ENCODE measurements at places on chromosomes 3 and 15.
A peak's percentile ranks its signal among the peaks of the same experiment; 100 is the strongest.

GRCh38 chr15:46660096-46660842 is 1025.4 kb downstream of the SQOR start:
- no peak for DNase-seq

DNA sequence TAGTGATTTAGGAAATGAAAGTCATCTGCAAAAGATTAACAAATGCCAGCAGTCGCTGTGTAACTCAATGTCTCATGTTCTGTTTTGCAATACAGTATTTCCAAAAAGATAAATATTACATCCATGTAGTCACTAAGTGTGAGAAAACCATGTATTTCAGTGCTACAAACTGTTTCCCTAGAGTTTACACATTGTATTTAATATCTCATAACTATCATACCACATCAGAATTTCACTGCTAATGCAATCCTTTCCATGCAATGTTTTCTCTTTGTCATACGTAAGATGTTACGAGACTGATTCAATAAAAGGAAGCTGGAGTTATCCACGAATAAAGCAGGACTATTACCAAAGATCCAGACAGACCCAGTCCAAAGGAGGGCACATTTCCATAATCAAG is 269.4 kb downstream of the GBE1 start:
- DNase-seq = no peak

GRCh38 chr3:139117136-139117675 is 72.5 kb upstream of the PRR23C start:
- DNase-seq = no peak

DNA sequence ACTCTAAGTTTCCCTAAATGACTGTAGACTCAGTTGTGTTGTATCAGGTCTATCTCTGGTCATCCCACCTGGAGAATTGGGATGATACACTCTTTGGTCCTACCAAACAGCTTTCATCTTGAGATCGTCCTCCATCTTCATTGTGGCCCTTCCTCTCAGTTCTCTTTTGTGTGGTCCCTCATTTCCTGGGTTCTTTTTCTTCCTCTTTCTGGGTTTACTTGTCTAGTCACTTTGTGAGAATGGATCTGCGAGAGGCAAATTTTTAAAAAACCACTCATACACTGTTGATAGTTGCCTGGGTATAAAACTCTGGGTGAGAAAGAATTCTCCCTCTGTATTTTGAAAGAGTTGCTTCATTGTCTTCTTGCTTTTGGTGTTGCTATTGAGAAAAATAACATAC is 6.0 kb upstream of the AMOTL2 start:
- no peak for DNase-seq

GRCh38 chr15:100531823-100532327 is 3.1 kb upstream of the CERS3 start:
- no peak for DNase-seq

DNA sequence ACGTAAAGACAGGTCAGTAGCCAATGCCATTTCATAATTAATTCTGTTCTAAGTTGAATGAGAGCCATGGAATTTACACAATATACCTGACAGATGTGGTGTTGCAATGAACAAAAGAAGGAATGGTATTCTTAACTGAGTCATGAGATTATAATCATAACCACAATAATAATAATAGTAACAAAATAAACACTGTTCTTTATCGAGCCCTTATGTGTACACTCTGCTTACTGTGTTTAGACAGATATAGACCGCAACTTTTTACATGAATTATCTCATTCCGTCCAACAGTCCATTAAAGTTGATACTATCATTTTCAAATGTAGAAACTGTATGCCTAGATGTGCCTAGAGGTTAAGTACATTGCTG is 28.2 kb upstream of the SCAANT1 start:
- no peak for DNase-seq

- no peak for DNase-seq
Observed at GRCh38 chr3:61381745-61382392, 130.6 kb upstream of the FHIT start.

GRCh38 chr3:71397046-71397445 is 186.5 kb downstream of the FOXP1 start:
- DNase-seq = no peak

DNA sequence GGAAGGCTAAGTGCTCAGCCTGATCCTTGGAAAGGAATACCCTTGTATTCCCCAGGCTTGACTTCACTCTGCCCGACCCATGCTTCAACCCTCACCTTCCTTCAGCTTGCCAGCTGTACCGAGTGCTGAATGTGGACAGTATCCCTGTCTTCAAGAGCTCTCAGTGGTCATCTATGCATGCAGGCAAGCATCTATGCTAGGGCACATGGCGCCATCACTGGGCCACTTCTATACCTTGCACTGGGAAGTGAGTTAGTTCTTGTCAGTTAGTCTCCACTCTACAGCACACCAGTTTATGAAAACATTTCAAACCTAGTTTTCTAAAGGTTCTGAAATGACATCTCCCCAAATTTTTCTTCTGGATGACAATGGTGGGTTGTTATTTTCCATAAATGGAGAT is 82.0 kb upstream of the MYRIP start:
- DNase-seq = no peak

- DNase-seq = no peak
Observed at GRCh38 chr3:156770699-156771414, 55.3 kb upstream of the LEKR1 start.

GRCh38 chr3:71512544-71512943 is 71.0 kb downstream of the FOXP1 start:
- DNase-seq = no peak

GRCh38 chr3:171187706-171188290 is 161.3 kb upstream of the SLC2A2 start:
- no peak for DNase-seq

DNA sequence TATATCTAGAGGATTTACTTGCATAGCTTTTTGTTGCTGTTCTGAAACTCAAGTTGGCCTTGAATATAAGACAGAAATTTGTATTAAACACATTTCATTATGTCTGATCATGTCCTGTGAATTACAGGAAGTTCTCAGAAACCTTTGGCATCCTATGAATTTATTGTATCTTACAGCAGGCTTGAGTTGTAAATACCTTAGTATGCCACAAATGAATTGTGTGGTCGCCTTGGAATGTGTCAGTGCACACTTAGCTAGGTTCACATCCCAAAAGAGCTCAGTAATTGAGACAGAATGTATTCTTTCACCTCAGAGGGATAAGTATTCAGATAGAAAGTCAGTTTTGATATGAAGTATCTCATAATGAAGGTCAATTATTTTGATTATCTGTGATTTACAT is 83.4 kb downstream of the NEK11 start:
- no peak for DNase-seq

GRCh38 chr3:84555629-84556028 is 403.2 kb upstream of the CADM2 start:
- no peak for DNase-seq

GRCh38 chr3:128366136-128366535 is 100.6 kb downstream of the DNAJB8 start:
- no peak for DNase-seq

- no peak for DNase-seq
Observed at GRCh38 chr3:171142985-171143384, 116.5 kb upstream of the SLC2A2 start.

GRCh38 chr3:113825090-113825489 is 13.5 kb upstream of the GRAMD1C start:
- DNase-seq = no peak

DNA sequence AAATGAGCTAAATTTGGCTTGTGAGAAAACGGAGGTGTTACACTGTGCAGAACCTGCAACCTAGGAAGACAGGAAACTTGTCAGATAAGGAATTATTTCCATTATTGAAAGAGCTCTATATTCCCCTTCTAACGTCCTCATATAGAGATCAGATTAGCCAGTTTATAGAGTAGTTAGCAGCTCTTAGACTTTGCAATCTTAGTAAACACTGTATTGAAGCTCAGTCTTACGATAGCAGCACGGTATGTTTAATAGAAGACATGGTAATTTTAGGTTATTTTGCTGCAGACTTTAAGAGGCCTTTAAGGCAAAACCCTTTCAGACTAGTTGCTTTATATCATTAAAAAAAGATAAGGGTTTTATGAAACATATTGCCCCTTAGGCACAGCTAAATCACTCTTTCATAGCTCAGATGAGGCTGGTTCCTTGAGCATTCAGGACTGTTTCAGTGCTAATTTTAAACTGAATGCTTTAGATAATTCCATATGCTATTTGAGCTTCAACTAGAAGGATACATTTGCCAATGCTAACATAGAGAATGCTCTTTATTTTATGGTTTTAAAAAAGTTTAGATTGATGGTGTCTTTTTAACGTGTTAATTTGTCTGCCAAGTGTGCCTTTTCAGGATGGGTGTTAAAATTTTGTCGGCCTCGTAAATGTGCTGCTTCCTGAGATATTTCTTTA is 234.3 kb downstream of the PYDC2 start:
- no peak for DNase-seq

DNA sequence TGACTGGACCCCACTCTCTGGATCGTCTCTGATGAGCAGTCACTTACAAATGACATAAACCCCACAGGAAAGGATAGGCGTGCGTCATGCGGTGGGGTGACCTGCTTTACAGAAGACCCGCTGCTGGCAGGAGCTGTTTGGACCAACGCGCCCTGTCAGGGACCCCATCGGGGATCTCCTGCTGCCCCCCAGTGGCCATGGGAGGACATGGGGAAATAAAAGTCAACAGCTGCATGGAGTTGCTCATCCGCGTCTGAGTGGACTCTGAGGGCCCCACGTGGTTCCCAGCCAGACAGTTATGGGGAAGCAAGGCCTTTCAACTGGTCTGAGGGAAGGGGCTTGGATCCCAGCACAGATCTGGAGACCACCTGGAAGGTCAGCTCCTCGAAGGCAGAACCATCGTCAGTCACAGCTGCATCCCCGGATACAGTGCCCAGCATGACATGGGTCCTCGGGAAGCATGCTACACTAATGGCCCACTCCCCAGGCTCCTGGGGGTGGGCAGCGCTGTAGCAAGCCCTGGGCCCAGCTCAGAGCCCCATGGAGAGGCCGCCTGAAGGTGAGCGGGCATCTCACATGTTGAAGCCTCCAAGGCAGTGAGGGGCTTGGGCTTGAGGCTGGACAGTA is 32.1 kb downstream of the PTH1R start:
- DNase-seq = peak; percentile 61

GRCh38 chr15:87910301-87910700 is 346.2 kb downstream of the NTRK3 start:
- DNase-seq = no peak

- no peak for DNase-seq
Observed at GRCh38 chr15:98699591-98700424, 51.5 kb downstream of the IGF1R start.

GRCh38 chr3:184196536-184196935 is 10.5 kb downstream of the ABCF3 start:
- DNase-seq = no peak

DNA sequence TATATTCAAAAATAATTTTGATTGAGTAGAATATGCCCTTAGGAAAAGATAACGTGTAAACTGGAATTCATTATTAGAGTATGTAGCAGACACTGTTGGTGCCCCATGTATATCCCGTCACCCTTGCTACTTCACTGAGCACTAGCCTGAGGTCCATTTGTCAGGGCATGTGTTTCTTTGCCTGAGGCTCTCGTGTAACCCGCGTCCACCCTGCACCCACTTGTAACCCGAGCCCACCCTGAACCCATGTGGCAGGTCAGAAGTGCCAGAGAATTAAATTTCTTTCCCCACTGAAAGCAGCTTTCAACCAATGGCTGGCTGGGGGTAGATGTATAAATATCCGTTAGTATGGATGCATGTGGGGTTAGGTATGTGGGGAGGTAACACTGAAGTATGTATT is 474.2 kb upstream of the ZNF385D start:
- no peak for DNase-seq

DNA sequence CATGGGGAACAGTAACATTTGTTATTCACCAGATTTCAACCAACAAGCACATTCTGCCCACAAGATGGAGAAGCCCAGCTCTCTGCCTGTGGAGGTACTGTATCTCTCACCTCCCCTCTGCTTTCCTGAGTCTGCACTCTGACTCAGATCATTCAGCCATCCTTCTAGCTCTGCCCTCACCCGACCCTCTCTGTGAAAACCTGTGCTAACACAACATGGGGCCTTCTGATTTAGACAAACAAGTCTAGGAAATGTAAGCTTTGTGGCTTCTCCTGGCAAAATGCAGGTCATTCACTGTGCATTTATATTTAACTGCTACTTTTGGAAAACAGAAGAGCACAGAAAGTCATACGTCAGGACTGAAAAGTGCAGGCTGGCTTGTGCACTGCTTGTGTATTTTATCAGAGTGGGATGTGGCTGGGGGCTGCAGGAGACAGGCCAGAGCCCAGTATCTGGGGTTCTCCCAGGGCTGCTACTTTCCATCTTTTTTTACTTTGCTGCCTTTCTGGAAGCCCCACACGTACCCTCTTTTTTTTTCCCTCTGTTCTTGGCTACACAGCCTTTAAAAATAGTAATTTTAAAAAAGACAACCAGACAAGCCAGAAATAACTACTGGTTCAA is 50.8 kb downstream of the SUSD5 start:
- no peak for DNase-seq

DNA sequence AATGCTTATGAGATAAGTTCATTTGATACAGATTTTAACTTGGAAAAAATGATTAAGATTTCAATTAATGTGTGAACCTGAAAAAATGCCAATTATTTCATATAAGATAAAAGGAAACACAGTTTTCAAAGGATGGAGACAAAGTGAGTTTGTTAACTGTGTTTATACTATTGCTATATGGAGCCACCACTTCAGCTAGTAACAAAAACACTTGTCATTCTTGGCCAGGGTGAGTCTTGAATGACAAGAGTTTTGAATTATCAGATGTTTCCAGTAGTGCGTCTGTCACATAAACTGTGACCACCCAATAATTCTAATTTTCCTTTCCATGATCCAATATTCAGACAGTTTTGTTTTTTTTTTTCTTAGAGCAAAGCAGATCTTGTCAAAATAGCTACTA is 78.0 kb upstream of the GADL1 start:
- DNase-seq = no peak

GRCh38 chr15:52527911-52528563 is 643 bp downstream of the MYO5A start:
- no peak for DNase-seq

DNA sequence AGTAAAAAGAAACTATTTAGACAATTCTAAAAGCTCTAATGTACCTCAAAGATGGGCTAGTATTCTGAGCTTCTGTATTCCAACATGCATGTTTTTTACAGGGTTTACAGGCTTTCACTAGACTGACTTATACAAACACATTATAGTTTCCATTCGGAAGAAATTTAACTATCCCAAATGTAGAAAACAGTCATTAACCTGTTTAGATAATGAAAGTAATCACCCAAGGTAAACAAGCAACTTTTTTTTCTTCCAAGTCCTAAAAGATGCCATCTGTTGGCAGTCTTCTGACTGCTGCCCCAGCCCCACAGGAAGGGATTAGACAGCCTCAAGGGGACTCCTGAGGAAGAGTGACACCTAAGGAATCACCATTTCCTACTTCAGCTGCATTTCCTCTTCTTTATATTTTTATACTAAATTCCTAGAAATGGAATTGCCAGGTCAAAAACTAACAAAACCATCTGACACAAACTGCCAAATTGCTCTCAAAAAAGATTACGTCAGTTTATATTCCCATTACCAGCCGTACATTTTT is 25.5 kb downstream of the SIN3A start:
- DNase-seq = no peak

GRCh38 chr15:93170329-93170728 is 81.3 kb upstream of the RGMA start:
- no peak for DNase-seq

GRCh38 chr15:66936109-66936860 is 129.1 kb upstream of the SMAD3 start:
- DNase-seq = no peak

- DNase-seq = no peak
Observed at GRCh38 chr15:75061272-75061671, 37.9 kb downstream of the PPCDC start.

All from stimulated activated CD8-positive, alpha-beta memory T cell treated with anti-CD3 and anti-CD28 coated beads, Interleukin-4, amount 100 ng/mL, for 1 hour (primary cell).